Psoas muscle (tissue), 8 donors: ENCODE measurements at places on chromosomes 7 and 10. TPM values are rescaled to one million over a fixed set of nuclear protein-coding genes. Genes with fewer than 3 reads are reported as not detected.

DNA sequence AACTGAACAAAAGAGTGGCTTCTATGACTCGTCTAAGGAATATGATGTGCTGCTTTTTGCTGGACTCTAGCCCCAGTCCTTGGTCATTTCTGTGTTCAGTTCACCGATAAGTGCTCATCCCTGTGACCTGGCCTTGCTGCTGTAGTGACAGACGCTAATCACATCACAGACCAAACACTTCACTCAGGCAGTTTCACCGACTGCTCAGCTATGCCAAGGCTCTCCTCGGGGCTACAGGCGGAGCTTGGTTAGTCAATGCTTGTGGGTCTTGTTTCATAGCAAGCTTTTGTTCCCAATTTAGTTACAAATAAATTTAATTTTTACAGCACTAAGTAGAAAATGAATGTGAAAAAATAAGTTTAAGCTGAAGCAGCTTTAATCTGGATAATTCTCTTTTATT, 190.8 kb upstream of the PRKCQ start:
- no peak for DNase-seq

DNA sequence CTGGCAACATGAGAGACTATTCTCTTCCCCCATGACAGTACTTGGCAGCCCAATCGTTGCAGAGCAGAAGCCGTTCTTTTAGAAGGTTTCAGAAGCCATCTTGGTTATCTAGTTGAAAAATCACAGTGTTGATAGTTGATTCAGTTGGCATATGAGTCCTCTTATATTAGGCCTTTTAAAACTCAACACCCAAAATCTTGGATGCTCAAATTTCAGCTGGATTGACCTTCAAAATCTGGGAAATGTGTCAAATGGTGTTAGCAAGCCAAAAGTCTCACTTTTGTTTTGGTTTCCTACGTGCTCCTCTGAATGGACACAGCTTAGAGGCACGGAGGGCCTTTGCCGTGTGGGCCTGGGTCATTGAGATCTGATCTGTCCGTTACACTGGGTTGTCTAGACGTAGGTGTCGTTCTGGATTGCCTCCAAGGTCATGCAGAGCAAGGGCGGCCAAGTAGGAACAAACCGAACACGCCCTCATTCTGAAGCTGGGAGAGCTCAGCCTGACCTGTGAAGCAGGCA, 59.3 kb upstream of the BMPER start:
- no peak for DNase-seq

- no peak for DNase-seq
Measured at GRCh38 chr7:104848138-104848990, 165.6 kb upstream of the KMT2E start.

GRCh38 chr7:139058943-139059342, 23.1 kb upstream of the ZC3HAV1L start:
- DNase-seq, result no peak

DNA sequence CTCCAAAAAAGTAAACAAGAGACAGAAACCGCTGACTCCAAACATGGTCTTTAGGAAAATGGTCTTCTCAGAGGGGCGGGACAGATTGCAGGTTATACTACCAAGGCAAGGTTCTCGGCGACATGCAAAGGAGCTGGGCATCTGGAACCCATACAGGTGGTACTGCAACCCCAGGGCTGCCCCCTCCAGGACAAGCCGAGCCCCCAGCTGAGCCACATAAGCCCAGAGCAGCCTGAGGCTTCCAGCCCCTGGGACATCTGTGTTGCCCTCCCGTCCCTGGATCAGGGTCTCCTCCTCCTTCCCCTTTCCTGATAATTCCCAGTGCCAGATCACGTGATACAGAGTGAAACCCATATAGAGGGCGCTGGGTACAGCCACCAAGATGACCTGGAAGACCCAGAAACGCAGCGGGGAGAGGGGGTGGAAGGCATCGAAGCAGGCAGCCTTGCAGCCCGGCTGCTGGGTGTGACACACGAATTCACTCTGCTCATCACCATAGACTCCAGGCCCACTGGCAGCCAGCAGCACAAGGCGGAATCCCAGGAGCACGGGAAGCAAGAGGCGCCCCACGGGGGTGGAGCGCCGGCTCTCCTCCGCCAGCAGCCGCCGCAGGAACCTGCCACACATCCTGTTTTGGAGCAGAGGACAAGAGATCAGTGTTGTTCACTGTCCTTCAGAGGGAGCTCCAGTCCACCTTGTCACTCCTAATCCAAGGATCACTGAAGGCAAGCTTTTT, at the start of gene GJC3:
Gene GJC3, minus strand, starts transcription at position 627 of the 736 bp plus-strand sequence. Its CDS starts 0 bp downstream, at position 627.
- DNase-seq, result peak; percentile 73

DNA sequence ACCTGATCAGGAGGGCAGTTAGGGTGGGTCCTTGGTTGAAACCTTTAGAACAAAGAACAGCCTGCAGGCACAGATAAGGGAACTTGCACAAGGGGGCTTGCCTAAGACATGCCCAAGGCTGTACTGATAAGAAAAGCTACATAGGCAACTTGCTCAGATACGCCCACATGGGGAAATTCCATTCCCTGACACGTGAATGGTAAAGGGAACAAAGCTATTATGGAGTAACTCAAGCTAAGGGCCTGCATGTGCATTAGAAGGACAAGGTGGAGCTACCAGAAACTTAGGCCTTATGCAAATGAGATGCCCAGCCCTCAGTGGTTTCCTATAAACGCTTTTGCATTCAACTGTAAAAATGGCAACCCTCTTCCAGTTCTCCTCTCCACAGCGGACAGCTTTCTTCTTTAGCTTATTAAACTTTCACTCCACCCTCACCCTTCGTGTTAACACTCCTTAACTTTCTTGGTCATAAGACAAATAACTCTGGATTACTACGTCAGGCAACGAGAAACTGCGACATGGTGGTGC, 1192.1 kb upstream of the CELF2 start:
- no peak for DNase-seq

- DNase-seq, result no peak
Measured at GRCh38 chr7:146720195-146720594, 603.6 kb downstream of the CNTNAP2 start.

DNA sequence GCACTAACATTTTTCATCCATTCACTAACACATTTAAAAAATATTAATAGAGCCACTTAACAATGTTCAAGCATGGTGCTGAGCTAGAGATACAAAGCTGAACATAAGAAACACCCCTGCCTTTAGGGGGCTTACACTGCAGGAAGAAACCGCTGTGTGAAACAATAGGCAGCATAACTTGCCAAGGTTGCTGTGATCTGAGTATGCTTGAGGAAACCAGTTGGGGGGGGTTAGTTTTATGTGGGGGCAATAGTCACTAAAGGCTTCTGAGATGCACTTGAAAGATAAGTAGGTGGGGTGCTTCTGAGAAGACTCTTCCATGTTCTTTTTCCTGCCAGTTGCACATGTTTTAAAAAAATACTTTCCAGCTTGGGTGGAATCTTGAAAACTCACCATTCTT, 2.8 kb downstream of the RBM17 start:
- no peak for DNase-seq

DNA sequence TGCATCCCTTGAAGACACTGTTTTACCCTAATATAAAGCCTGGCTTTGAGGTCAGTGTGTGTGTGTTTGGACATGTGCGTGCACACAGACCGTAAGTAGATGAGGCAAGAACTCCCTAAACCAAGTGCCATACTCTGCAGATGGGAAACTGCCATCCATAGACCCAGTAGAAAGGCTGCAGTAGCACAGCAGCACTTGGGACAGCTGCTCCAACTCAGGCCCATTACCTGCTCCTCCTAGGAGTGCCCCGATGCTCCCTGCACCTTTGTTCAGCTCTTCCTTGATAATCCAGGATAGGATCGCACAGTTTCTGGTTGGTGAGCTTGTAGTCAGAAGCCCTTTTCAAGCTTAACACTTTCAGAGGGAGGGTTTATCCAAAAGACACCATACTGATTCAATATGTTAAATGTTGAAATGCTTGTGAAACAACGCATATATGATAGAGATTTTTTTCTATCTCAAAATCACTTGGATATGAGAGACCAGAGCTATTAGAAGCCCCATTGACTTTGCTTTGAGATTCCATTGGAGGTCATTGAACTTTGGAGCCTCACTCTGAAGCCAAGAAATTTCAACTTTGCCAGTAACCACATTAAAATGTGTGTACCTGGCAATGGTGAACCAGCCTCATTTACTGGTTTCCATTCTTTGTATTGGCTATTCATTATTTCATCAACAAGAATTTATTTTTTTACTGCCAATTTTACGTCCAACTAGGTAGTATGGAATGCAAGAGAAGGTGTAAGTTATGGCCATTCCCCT, 757.0 kb upstream of the GALNT17 start:
- no peak for DNase-seq

DNA sequence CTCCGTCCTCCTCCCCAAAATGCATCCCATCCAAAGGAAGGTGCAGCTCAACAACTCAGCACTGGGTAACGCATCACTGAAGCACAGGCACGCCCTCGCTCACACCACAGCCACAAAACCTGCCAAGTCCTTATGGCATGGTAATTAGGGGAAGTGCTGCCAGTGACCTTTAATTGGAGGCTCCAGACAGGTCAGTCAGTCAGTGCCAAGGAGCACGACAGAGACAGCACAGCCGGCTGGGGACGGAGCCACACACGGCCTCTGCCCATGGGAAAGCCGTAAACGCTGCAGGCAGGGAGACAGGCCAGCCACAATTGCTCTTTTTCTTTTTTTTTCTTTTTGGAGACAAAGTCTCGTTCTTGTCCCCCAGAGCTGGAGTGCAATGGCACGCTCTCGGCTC, 146.5 kb downstream of the MAD1L1 start:
- DNase-seq, result no peak

DNA sequence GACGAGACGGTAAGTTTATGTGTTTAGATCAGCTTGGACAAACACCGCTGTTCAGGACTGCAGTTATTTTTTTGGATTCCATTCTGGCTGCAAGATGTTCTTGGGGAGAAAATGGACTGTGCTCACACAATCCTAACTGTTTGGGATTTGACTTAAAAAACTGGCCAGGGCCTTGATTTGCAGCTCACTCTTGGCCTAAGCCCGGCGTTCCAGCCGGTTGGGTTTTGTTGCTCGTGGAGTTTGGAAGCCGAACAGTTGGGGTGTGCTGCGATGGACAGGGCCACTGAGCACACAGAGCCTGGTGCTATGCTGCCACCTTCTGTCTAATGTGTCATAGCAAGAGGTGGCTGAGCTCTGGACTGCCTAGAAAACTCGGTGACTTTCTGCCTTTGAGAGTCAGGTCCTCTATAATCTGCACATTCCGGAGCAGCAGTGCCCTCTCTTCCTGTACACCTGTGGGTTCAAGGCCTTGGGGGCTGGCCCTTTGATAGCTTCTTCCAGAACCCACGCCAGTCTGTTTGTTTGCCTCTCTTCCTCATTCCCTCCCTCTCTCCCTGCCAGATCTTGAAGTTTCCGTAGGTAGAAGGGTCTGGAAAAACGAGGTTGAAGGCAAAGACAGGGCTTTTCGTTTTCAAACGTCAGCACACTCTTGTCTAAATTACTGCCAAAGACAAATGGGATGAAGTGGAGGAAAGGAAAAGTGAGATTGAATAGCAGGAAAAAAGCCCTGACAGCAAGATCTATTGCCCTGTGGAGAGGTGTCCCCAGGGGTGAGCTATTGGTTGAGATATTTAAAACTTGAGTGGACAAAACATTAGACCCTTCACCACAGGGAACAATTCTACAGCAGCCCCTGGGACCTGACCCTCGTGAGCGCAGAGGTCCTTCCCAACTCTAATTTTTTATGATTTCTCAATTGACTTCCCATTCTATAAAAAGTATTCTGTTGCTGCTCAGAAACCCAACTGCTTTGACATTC, 167.5 kb upstream of the HABP2 start:
- peak; percentile 87 for DNase-seq

GRCh38 chr7:45645141-45645969, 71.2 kb downstream of the ADCY1 start:
- DNase-seq, result no peak

GRCh38 chr7:114175125-114175524, 239.5 kb upstream of the FOXP2 start:
- no peak for DNase-seq

DNA sequence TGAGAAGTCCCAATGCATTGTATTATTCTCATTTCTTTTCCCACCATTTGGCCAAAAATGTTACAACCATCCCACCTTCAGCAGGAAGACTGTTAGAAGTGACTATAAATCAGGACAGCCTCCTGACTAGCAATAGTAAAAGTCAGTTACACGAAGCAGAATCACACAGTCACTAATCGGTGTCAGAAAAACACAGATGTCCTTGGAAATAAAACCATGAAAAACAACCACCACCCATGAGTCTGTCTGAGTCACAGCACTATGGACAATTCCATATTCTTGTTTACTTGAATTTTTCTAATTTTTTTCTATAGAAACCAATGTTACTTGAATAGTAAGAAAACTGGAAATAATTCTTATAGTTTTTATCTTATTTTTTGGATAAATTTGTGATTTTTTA, 81.9 kb upstream of the FRMD4A start:
- DNase-seq, result no peak

GRCh38 chr10:84026821-84027257, 112.5 kb upstream of the GHITM start:
- no peak for DNase-seq

GRCh38 chr7:140036224-140036962, 26.4 kb downstream of the PARP12 start:
- no peak for DNase-seq

GRCh38 chr10:77628906-77629730, 8.5 kb downstream of the KCNMA1 start:
- DNase-seq, result no peak

- no peak for DNase-seq
Measured at GRCh38 chr7:36790311-36790787, 66.1 kb upstream of the AOAH start.

- DNase-seq, result no peak
Measured at GRCh38 chr7:64755865-64756264, 38.4 kb upstream of the ZNF138 start.

DNA sequence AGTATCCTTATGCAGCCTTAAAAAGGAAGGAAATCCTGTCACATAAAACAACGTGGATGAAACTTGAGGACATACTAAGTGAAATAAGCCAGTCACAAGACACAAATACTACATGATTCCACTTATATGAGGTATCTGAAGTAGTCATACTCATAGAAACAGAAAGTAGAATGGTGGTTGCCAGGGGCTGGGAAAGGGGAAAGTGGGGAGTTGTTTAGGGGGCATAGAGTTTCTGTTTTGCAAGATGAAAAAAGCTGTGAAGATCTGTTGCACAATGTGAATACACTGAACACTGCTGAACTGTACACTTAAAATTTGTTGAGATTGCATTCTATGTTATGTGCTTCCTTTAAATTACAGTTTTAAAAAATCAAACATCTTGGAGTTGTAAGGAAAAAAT, 2.9 kb downstream of the NUP205 start:
- no peak for DNase-seq

GPR158 gene
- polyA plus RNA-seq, result 0.01 TPM

OPN1SW gene
- polyA plus RNA-seq, result not detected

C7orf57 gene
- polyA plus RNA-seq, result not detected

KCNIP2 gene
- polyA plus RNA-seq, result 1.1 TPM

SKIDA1 gene
- 0.04 TPM for polyA plus RNA-seq

MKI67 gene
- polyA plus RNA-seq, result 0.06 TPM

CDK1 gene
- 0.59 TPM for polyA plus RNA-seq

NUPR2 gene
- not detected for polyA plus RNA-seq

MEIG1 gene
- polyA plus RNA-seq, result 0.40 TPM
